Kasumi-1 (cell line): ENCODE measurements at places on chromosomes 7 and 10.
A peak's percentile ranks its signal among the peaks of the same experiment; 100 is the strongest.

- DNase-seq, result no peak
These were observed 24.9 kb downstream of the POLR3A start for GRCh38 chr10:78004215-78005026.

GRCh38 chr7:100358027-100358856 is at the start of gene PILRB:
Gene PILRB (plus strand): TSS chr7:100358117. CDS start chr7:100358303, 186 bp downstream.
- no peak for DNase-seq

GRCh38 chr10:64682043-64682442 is 1160.8 kb downstream of the REEP3 start:
- DNase-seq, result no peak

DNA sequence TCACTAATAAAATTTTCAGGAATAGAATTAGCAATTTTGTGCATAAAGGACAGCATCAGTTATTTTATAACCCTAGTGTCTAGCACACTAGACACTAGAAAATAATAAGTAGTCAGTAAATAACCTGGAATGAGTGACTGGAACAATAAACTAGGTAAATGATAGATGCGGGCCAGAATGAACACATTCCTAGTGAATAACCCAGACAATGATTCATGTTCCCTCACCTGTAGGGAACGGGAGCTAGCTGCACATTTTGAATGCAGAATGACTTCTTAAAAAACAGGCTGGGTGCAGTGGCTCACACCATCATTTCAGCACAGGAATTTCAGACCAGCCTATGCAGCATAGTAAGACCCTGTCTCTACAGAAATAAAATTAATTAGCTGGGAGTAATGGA is 3.2 kb upstream of the ATOH7 start:
- no peak for DNase-seq

DNA sequence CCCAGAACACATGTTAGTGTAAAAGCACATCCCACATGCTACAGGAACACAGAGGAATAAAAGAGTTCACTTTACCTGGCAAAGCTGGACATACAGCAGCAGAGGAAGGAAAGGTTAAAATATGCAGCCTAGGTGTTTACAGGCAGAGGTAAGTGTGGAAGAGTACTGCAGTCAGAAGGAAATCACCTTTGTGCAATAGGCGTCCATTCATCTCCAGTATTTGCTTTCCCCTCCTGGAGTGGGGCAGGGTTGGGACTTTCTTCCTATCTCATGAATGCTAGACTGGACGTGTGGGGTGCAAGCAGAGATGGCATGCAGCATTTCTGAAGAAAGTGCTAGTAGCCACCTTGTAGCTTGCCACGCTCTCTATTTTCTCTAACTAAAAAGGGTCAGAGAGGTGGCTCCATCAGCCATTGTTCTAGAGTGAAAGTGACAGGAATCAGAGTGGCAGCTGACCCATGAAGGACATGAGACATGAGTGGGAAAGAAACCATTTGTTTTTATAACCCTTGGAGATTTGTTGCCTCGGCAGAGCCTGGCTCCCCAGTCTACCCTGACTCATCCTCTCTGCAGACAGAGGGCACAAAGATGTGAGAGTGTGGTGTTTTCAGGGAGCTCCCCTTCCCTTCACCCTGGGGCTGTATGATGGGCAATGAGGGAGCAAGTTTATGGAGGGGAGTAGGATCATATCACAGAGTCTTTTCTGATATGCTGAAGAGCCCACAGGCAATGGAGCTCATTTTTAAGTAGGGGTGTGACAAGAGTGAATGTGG is 101.2 kb upstream of the SEC61G start:
- no peak for DNase-seq

- no peak for DNase-seq
These were observed 38.2 kb downstream of the WDR37 start for GRCh38 chr10:1094112-1095057.

GRCh38 chr7:111262293-111263116 is 171.6 kb downstream of the LRRN3 start:
- DNase-seq, result no peak

DNA sequence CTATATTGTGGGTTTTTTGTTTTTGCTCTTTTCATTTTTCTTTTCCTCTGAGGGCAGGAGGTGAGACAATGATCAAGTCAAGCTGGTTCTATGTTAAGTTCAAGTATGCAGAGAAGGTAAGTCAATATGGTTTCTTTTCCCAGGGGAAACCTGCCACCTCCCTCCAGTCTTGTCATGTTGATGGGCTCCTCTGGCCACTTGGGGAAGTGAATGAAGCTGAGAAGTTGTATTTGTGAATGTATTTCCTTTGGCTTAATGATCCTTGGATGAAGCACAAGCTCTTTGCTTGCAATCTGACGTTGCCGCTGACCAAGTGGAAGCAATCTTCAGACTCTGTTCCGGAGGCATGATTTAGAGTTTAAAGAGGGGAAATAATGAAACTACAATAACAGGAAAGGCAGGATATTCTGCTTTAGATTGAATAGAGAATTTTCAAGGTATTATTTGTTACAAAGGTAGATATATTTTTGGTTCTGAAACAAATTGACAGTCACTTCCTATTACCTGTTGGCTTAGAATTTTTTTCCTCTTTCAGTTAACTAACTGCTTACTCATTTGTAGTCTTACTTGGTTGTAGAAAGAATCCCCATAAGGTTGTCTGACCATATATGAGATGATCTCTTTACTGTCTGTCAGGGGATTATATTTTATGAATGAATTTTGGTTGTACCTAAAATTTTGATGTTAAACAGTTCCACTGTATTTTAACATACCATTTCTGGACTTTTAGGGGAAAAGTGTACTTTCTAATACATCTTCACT is 369.6 kb downstream of the AUTS2 start:
- no peak for DNase-seq

DNA sequence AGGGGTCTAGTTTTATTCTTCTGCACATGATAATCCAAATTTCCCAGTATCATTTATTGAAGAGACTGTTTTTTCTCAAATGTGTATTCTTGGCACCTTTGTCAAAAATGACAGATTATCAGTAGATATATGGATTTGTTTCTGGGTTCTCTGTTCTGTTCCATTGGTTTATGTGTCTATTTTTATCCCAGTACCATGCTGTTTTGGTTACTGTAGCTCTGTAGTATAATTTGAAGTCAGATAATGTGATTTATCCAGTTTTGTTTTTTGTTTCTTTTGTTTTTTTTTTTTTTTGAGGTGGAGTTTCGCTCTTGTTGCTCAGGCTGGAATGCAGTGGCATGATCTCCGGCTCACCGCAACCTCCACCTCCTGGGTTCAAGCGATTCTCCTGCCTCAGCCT is 61.6 kb upstream of the HELLS start:
- no peak for DNase-seq

GRCh38 chr7:93232673-93233018 is 480 bp downstream of the VPS50 start:
- DNase-seq, result peak; percentile 29

DNA sequence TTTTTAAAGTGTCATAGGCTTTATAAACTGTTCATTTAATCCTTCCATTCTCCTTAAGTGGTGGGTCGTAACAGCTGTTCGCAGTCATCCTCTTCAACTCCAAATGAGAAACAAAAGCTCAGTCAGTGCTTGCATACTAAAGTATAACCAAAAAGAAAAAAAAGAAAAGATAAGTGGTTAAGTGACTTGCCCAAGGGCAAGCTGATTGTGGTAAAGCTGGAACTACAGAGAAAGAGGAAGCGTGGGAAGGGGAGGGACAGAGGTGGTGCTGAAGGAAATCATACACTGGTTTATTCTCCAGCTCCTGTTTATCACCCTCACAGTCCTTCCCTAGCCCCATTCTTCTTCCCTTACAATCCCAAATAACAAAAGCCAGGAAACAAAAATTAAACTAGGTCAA is 29.6 kb downstream of the IDE start:
- peak; percentile 98 for DNase-seq

DNA sequence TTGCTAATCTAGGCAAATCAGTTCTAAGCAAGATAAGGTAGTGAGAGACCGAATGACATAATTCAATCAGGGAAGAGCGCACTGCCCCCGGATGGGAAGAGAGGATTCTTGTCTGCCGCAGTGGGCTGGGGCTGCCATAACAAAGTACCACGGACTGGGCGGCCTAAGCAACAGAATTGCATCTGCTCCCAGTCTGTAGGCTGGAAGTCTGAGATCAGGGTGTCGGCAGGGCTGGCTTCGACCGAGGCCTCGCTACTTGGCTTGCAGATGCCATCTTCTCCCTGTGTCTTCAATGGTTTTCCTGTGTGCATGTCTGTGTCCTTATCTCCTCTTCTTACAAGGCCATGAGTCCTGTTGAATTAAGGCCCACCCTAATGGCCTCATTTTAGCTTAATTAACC is 59.7 kb upstream of the TMEM72 start:
- DNase-seq, result no peak

DNA sequence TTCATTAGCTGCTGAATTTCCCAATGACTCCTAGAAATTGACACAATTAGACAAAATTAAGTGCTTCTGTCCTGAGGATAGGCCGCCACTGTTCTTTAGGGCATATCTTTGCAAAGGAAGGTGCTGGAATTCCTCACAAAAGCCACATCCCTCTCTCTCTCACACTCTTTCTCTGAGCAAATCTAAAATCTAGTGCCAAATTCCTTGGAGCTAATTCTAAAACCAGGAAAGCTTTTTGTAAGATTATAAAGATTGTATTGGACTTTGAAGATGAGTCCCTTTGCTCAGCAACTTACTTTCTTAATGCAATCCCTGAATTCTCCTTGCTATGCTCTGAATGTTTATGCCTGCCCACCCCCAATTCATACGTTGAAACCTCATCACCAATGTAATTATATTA is 288.9 kb downstream of the KCNMA1 start:
- DNase-seq, result no peak

DNA sequence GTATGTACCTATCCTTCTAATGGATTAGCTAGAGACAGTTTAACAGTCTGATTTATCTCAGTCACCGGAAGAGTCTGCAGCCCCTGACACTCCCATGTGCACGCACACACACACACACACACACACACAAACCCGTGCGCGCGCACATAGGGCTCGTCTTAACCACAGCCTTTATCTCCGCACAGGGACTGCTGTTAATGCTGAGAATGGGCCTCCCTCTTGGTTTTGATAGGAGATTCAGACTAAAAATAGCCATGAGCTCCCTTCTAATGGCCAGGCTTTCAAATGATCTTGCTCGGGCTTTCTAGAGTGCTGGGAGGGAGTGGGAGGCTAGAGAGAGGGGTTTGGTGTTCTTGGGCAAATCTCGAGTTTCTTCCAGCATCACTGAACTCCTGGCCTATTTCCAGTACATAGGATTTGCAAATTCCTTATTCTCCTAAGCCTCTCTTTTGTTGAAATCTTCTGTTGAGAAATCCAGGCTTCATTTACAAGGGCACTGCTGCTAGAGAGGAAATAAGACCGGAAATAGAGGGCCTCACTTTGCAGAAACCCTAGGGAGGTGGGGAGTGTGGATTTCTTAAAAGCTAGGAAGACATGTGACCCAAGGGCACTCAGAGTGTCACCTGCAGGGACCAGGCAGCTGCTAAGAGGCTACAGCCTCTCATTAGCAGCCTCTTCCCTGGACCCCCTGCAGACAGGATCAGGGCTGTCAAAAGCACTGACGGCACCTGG is 2.4 kb downstream of the TMEM72 start:
- peak; percentile 99 for DNase-seq
